Cardiac septum (tissue), 1 donor: ENCODE measurements at places on chromosomes 3 and 15.
A peak's percentile ranks its signal among the peaks of the same experiment; 100 is the strongest.

DNA sequence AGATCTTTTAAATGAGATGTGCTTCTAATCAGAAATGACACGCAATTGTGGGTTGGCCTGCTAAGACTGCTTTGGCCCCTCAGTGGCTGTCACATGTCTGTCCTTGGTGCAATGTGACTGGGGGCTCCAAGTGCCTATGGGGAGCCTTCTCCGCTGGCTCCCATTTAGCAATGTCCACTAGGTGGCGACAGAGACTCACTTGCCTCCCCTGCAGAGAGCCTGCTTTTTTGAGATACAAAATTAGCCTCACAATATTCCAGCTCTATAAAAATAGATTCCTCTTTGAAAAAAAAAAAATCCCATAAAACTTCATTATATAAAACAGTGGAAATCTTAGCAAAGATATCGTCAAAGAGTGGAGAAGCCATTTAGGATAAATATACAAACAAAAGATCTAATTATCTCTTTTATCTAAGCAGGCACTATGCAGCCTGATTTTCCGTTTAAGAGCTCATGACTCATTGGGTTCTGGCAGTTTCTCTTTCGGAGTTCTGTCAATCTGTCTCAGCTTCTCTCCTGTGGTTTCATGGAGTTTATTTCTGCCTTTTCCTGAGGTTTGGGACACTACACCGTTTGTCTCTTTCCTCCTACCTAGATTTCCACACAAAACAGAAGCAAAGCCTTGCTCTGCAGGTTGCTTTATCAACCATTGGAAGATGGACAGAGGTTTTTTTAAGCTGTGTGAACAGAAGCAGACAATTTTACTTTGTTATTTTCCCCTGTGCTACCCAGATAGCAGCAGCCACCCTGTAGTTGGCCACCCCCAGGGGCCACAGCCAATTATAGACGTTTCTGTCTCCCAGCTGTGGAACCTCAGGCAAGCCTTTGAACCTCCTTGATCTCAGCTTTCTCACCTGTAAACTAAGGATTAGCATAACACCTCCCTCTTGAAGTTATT, 68.4 kb upstream of the TNFAIP8L3 start:
- peak; percentile 86 for DNase-seq

DNA sequence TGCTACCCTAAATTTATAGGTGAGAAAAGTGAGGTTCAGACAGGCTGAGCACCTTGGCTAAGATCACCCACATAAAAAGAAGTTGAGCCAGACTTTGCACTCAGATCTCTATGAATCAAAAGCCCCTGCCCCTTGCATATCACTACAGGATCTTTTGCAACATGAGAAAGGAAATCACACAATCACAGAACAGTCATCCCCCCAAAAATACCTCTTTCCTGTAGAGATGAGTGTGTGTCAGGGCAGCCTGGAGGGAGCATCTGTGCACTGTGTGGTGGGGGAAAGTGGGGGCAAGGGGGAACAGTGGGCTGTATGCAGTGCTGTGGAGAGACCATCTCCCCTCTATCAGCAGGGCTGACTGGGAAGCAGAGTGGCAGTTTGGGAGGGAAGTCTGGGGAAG, 46.6 kb downstream of the EPHB3 start:
- DNase-seq: no peak

- DNase-seq: no peak
Observed at GRCh38 chr15:33314069-33314468, 3.3 kb downstream of the RYR3 start.

DNA sequence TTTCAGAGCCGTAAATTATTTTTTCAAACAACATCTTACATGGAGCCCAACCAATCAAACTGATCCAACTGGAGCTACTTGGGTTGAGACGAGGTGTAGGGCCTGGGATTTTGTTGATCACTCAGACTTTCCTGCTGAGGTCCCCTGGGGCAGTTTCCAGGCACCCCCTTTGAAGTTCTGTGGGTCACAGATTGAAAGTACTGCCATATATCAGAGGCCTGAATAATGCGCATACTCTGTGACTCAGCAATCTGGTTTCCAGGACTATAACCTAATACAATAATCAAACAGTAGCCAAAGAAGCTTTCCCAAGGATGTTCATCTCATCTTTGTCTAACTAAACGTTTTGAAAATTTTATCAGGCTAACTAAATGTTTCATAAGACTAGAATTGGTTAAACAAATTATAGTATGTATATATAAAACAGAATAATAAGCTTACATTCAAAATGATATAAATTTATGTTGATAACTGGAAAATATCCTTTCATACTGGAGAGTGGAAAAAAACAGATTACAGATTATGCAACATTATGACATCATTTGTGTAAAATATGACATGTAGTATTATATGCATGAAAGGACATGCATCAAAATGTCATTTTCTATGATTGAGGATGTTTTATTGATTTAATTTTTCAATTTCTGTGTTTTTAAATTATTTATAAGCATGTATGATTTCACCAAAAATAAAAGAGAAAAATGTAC, 617.1 kb downstream of the NTRK3 start:
- DNase-seq: no peak

GRCh38 chr3:157354722-157355121, 81.9 kb upstream of the PTX3 start:
- no peak for DNase-seq

GRCh38 chr3:88433568-88433967, 283.8 kb downstream of the C3orf38 start:
- DNase-seq: no peak
